ENCODE measurements at places on chromosomes 1 and 21.
A peak's percentile ranks its signal among the peaks of the same experiment; 100 is the strongest.

DNA sequence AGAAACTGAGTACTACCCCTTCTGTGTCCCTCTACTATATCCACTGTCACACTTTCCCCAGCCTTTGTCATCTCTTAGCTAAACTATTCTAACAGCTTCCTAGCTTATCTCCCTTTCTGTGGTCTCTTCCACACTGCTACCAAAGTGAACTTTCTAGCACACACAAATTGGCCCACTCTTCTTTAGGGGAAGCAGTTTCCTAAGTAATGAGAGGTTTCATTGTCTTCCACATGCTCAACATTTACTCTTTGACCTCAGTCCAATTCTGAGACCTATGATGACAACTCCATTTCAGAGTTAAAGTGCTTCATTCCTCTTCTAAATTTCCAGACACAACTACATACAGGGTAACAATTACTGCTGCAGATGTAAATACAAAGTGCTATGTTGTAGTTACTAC lies 32.9 kb downstream of the SCYL3 start:
- DNase-seq = no peak

DNA sequence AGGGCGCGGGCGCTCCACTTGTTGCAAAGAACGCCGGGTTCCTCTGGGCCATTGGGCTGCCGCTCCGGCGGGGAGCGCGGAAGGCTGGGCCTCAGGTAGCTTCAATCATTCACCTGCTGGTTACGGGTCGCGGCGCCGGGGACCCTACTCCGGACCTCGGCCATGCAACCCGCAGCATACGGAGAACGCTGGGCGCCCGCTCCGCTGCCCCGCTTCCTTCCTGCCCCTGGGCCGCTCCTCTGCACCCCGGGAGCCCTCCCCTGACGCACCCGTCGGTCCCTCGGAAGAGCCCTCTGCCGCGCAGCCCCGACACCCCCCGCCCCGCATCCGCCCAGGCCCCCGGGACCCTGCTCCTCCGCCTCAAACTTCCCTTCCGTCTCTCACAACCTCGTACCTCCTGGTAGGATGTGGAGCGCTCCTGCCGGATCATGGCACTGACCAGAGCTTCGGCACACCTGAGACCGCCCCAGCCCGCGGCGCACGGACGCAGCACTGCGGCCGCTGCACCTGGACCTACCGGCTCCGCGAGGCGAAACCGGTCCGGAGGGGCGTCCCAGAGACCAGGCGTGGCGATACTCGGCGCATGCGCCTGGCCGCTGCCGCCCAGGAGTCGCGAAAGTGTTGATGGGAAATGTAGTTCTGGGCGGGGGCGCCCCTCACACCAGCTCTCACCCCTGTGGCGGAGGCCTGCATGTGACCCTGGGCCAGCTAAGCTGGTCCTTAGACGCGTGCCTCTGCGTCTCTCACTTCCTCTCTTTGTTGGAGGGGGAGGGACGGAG lies at the start of gene PACC1:
Gene PACC1, minus strand, starts transcription at position 559 of the 779 bp plus-strand sequence. Its CDS starts 129 bp downstream, at position 430.
- peak; percentile 56 for DNase-seq

GRCh38 chr1:118246646-118247045 lies 61.6 kb upstream of the SPAG17 start:
- no peak for DNase-seq

DNA sequence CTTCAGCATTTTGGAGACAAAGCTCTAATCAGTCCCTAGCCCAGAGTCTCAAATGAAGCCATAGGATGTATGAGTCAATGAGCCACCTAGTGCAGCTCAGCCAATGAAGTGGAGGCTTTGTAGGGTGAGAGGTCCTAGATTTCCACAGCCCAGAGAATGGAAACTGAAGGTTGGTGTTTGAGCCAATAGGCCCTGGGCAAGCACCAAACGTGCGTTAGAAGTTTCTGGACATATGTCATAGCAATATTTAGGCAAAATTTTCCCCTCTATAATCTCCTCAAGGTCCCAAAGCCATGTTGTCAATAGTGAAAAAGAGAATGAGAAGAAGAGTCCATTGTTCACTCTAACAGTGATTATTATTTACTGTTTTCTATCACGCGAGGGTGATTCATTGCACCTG lies 361.3 kb downstream of the PLPP3 start:
- no peak for DNase-seq

- no peak for DNase-seq
These were observed 161.9 kb downstream of the MAGI3 start for GRCh38 chr1:113552244-113552643.

- DNase-seq = no peak
These were observed 109.6 kb downstream of the PRDM2 start for GRCh38 chr1:13809461-13810159.

DNA sequence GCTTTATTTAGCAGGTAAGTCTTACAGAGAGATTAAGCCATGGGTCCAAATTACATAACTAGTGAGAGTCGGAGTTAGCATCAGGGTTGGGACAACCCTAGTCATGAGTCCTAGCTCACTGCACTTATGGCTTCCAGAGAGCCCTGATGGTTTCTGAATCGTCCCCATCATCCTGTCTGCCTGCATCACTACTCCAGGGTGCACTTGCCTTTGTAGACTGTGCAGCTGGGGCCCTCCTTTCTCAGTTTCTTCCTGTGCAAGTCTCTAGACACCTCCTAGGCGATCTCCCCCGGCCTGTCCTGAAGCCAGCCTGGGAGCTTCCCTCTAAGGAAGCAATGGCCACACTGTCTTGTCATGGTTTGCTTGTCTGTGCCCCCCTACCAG lies 37.1 kb downstream of the KIAA0040 start:
- no peak for DNase-seq

DNA sequence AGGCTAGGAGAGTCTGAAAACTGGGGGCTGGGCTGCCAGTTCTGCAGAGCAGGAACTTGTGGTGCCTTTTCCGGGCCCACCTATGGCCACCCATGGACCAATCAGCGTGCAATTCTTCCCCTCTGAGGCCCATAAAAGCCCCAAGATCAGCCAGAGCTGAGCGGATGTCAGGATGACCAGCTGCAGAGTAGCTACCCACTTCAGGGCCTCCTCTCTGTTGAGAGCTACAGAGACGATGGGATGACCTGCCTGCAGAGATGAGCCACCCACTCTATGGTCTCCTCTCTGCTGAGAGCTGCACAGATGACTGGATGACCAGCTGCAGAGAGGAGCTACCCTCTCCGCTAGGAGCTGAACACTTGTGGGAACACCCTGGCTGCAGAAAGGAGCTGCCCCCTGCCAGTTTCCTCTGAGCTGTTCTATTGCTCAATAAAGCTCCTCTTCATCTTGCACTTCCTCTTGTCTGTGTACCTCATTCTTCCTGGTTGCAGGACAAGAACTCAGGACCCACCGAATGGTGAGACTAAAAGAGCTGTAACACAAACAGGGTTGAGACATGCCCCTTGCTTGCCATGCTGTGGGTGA lies 12.8 kb upstream of the AADACL4 start:
- no peak for DNase-seq

DNA sequence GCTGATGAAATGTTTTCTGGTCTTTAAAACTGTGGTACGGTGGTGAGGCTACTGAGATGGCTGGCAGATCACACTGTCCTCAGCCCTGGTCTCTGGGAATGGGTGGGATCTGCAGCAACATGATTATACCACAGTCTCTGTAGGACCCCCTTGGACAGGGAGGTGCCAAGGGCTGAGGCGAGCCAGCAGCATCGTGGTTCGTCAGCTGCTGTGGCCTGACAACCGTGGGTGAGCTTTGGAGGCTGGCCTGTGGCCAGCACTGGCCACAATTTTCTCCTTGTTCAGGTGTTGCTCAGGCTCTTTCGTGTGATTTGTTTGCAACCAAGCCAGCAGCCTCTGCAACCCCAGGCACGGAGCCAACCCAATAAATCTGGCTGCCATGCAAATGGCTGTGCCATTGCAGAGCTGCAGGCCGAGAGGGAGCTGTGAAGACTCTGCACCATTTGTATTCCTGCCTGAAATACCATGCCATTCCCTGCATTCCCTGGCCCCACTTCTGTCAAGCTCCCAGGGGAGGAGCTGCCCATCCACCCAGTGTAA lies 70.9 kb downstream of the PCP4 start:
- DNase-seq = no peak

DNA sequence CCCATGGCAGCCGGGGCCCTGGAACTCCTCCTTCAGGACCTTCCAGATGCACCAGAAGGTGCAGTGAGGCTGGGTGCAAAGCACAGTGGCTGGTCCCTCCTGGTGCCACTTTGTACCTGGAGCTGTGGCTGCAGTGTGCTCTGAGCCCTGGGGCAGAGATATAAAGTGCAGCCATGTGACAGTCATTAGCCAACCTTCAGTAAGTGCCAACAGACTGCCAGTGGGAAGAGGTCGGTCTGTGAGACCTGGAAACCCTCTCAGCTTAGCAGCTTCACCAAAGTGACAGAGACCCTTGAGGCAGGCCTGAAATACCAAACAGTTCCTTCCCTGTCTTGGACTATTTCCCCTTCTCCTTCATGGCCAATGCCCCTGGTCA lies 26.7 kb upstream of the NGF start:
- DNase-seq = peak; percentile 16

DNA sequence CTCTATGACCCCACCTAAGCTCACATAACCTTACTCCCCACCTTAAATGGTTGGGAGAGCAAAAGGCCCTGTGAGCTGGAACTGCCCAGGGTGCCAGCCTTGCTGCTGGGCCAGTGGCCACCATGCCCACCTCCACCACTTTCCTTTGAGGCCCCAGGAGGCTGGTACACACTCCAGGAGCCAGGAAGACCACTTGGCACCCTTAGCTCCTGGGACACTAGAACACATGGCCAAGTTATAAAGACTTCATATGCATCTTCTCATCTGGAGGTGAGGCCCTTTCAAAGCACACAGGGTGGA lies 21.9 kb downstream of the CAPZB start:
- DNase-seq = no peak

- DNase-seq = no peak
These were observed 388.1 kb upstream of the NR5A2 start for GRCh38 chr1:199639453-199639852.

DNA sequence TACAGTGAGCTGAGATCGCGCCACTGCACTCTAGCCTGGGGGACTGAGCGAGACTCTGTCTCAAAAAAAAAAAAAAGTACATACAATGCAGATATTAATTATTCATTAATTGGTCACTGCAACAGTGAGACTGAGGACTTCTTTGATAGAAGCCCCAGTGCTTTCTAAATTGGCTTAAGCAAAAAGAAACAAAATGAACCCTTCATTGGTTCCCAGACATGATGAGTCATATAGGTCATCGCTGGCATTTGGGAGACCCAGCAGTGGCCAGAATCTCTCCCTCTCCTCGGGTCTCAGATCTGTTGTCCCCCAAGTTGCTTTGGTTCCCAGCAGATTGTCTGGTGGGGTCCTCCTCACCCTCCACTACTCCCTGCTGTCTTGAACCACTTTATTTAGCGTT lies 144.9 kb downstream of the KAZN start:
- DNase-seq = peak; percentile 24

DNA sequence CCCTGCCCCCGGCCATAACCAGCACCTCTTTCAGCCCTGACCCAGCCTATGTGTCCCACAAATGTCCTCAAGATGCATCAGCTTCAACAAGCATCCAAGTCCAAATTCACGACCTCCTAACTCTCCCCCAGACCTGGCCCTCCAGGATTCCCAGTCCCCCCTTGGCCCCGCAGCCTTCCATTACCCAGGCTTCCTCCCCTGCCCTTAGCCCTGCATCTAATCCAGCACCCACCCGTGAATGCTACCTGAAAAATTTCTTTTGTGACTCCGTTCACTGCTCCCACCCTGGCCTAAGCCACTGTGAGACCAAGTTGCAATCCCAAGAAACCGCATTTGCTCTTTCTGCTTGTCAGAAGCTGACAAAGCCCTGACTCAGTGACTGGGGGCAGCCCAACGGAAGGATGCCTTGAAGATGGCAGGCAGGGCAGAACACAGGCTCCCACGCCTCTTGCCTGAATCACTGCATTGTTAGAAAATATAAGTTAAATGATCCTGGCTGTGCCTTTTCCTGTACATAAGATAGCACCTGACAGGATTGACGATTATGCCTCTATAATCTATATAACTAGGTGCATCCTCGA lies 939 bp upstream of the MFAP2 start:
- peak; percentile 40 for DNase-seq

- peak; percentile 75 for DNase-seq
These were observed 238.0 kb downstream of the NTNG1 start for GRCh38 chr1:107378866-107379265.

DNA sequence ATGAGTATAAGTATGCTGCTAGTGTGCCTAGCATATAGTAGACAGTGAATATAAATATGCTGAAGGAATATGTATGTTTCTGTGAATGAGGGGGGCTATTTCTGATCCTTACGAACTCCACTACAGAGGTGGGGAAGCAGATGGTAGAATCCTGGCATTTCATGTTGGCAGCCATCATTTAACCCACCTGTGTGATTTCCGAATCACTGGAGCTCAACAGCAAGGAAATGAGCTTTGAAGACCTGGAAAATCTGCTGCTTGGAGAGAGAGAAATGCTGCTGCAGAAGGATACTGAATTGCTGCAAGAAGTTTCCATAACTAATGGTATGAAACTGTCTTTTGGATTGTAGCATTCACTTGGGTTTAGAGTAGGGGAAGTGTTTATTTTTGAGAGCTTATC lies 83.5 kb downstream of the RABGAP1L start:
- DNase-seq = no peak

GRCh38 chr1:110048923-110049601 lies 14.6 kb downstream of the STRIP1 start:
- DNase-seq = no peak

- no peak for DNase-seq
These were observed 65.2 kb downstream of the BCAR3 start for GRCh38 chr1:93616221-93616995.

DNA sequence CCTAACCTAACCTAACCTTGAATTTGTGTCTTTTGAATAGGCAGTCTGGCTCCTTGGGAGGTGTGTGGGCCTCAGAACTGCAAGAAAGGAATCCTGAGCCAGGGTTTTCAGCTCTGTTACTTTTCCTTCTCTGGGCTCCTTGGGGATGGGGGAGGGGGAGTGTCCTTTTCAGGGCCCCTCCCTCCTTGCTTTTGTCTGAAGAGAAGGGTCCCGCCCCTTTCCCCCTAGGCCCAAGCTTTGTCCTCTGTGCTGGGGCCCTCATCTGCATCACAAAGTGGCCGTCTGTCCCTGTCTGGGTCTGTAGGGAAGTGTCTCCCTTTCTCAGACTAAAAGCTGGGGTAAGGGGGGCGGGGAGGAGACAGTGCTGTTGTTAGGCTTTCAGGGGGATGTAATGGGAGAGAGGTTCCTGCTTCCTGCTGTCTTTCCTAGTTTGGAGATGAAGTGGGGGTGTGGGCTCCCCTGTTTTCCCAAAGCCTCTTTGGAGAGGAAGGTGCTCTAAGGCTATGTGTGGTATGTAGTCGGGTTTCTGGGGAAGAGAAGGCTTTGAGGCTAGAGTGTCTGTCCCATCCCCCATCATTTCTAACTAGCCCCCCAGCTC lies 3.1 kb downstream of the AGO1 start:
- no peak for DNase-seq
